NCI-H187 (cell line): ENCODE measurements at places on chromosomes 6 and 20.

DNA sequence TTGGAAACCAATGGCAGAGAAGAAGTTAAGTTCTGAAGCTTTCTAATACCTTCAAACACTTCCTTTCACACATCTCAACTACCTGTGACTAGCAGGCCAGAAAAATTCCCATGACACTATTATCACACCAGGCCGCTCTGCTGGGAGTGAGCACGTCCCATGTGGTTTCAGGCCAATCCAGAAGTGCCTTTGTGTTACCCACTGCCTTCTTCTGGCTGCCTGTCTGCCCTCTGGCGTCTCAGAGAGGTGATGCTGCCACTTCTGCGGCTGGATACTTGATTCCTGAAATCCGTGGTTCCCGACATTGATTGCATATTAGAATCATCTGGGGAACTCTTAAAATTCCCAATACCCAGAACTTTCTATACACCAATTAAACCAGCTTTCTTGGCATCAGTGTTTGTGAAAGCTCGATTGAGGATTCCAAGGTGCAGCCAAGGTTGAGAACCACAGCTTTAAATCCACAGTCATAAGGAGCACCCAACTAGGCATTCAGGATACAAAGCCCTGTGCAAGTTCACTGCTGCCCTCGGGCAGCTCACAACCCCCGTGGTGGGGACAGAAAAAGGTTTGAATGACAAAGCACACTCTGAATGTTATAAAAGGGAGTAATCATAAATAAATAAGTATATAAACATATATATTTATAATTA lies 65.6 kb downstream of the STMND1 start:
- no peak for DNase-seq

GRCh38 chr6:106167096-106167814 lies 81.1 kb downstream of the PRDM1 start:
- no peak for DNase-seq

DNA sequence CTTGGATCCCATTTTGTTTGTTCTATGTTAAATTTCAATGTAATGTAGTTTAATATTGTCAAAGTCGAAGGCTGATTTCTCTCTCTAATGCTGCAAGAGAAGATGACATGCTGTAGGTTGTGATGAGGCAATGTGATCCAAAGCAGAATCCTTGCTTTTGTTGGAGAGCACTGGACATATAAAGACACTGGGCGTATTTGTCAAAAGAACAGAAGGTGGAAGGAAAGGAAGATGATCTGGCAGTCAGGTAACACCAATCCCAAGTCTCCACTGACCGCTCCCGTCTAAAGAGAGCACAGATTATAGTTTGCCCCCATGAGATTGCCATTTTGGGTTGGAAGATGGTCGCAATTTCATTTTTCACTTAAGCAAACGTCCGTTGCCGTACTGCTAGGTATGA lies 935 bp upstream of the RFX6 start:
- no peak for DNase-seq

DNA sequence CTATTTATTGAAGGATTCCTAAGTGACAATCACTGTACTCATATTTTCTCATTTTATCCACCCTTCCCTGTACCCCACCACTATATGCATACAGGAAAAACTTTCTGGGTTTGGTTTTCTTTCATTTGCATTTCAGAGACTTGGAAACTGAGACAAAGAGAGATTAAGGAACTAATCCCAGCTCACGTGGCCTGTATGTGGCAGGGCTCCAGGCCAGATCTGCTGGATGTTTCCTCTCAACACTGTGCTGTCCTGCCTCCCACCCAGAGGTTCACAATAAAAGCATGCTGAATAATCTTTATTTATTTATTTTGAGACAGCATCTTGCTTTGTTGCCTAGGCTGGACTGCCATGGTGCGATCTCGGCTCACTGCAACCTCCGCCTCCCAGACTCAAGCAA lies 50.2 kb downstream of the CEP162 start:
- no peak for DNase-seq

GRCh38 chr6:12126051-12126450 lies 113.9 kb downstream of the HIVEP1 start:
- DNase-seq: no peak

GRCh38 chr6:776528-776931 lies 83.6 kb upstream of the EXOC2 start:
- no peak for DNase-seq

GRCh38 chr6:40406175-40406574 lies 181.0 kb downstream of the LRFN2 start:
- DNase-seq: no peak

DNA sequence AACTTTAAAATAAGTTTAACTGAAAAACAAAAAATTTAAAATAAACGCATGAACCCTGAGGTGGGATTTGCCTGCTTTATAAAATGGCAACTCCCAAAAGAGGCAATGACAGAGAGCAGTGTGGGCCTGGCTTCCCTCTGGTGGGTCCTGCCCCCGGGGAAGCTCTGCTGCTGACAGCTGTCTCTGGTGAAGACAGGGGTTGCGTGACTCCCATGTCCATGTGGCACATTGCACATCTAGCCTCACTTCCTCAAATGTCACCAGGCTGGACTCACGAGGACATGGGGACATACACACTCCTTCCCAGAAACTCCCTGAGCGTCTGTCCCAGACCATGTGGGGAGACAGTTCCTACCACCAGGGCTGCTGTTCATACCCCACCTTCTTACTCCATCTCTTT lies 66.2 kb downstream of the ABHD12 start:
- DNase-seq: no peak

GRCh38 chr6:165747963-165748362 lies 84.9 kb upstream of the PDE10A start:
- DNase-seq: no peak

- DNase-seq: no peak
These were observed 78.2 kb downstream of the TCP11 start for GRCh38 chr6:35062676-35063574.

DNA sequence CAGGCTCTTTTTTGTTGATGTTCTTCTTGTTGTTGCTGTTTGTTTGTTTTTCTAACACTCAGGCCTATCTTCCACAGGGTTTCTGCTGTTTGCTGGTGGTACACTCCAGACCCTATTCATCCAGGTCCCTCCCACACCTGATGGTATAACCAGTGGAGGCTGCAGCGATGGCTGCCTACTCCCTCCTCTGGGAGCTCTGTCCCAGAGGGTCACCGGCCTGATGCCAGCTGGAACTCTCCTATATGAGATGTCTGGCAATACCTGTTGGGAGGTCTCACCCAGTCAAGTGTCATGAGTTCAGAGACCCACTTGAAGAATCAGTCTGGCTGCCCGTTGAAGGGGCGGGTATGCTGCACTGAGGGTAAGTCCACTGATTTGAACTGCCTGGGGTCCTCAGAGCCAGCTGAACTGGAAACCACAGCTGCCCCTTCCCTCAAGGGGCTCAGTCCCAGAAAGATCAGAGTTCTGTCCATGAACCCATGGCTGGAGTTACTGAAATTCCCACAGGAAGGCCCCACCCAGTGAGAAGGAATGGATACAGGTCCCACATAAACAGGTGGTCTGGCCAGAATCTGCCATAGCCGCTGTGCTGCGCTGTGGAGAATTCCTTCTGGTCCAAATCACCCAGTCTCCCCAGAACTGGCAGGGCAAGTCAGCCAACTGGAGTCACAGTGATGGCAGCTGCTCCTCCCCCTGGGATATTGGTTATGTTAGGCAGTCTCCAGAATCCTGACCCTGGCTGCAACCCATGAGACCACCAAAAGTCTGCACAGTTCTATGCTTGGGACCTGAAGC lies 664.4 kb downstream of the FRK start:
- no peak for DNase-seq

DNA sequence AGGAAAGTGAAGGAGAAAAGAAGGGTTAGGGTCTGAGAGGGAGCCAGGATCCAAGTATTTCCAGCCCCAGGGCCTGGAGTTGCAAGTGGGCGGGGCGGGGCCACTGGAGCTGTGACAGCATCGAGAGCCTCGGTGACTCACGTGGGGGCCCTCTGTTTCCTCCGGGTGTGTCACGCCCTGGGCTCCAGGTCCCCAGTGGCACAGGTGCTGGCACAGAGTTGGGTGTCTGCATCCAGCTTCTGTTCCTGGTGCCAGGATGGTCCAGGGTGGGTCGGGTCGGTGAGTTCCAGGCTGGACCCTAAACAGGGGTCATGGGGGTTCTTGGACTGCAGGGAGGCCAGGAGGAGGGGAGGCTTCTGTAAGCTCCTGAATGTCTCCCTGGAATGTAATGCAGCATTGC lies 16.7 kb downstream of the RAET1L start:
- DNase-seq: no peak

DNA sequence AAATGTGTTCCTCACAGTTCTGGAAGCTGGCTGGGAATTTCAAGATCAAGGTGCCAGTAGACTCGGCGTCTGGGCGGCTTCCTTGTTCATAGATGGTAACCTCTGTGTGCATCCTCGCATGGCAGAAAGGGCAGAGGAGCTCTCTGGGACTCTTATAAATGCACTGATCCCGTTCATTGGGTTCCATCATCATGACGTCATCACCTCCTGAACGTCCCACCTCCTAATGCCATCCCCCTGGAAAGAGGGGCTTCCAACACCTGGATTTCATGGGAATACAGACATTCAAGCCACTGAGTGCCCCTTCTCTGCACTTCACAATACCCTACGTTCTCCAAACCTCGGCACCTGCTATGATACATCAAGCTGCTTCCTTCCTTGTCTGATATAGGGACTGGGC lies 37.5 kb upstream of the THBS2 start:
- no peak for DNase-seq

DNA sequence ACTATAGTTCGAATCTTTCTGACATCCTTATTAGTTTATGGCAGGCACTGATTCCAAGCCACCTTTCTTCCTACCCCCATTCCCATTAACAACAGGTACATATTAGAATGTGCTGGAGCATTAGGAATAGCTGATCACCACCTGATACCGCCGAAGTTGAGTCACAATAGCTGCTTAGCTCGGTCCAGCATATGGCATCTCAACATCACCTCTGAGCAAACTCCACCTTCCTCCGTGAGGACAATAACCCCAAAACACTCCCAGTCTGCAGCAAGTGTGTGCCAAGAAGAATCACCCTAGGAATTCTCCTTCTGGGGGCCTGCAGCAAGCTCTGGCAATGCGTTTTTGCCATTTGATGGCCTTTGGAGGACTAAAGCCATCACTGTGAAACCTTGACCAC lies 8.7 kb downstream of the PMEPA1 start:
- no peak for DNase-seq

GRCh38 chr6:31717499-31718222 lies 2.5 kb downstream of the LY6G6D start:
- DNase-seq: no peak

GRCh38 chr6:142820338-142821051 lies 124.5 kb downstream of the HIVEP2 start:
- DNase-seq: no peak

GRCh38 chr20:59121714-59122565 lies 41.7 kb upstream of the ZNF831 start:
- DNase-seq: peak; percentile 52

- DNase-seq: no peak
These were observed 13.5 kb downstream of the EPB41L1 start for GRCh38 chr20:36167902-36168503.

DNA sequence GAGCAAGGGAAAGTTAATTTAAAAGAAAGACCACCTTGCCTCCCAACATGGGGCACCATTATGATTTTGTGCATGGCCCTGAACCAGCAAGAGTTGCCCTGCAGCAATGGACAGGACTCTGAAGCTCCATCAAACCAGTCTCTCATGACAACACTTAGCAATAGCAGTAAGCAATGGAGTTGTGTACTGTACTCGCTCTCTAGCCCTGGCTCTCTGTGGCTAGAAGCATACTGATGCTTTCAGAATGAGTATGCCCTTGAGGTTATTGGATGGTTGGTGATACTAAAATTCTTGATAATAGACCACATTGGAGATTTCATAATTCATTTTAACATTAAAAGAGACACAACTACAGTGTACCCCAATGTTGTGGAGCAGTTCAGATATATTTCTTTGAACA lies 23.2 kb upstream of the LMBRD1 start:
- no peak for DNase-seq

DNA sequence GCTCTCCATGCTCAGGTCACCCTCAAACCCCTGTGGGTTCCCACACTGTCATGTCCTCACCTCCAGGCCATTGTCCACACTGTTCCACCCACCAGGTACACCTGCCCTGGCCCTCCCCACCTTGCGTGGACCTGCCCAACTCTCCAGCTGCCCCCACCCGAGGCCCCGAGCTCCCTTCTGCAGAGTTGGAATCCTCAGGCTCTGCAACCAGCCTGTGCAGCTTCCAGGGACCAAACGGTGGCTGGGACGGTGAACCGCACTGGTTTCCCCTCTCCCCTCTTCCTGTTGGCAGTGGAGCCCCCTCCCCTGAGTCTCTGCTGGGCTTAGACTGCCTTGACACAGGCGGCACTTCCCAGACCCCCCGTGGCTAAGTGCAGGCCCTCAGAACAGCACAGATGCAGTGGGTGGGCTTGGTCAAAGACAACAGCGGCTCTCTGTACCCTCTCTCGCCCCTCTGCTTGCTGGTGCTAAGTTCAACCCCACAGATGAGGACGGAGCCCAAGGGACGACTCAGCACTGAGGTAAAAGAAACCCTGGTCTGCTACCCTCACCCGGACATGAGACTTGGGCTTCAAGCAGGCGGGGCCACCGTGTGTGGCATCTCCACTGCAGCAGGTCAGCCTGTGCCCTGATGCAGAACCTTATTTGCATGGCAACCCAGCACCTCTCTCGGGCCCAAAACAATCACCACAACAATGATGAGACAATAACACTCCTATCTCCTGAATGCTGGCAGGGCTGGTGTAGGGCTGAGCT lies 11.0 kb downstream of the ZBP1 start:
- DNase-seq: no peak

- no peak for DNase-seq
These were observed 467.3 kb downstream of the PREX1 start for GRCh38 chr20:48360342-48360975.

GRCh38 chr6:43819958-43820357 lies 49.9 kb downstream of the VEGFA start:
- no peak for DNase-seq
